Right atrium auricular region (tissue), 2 donors: ENCODE measurements at places on chromosomes 1 and 21. TPM values are rescaled to one million over a fixed set of nuclear protein-coding genes. Genes with fewer than 3 reads are reported as not detected.
A peak's percentile ranks its signal among the peaks of the same experiment; 100 is the strongest.

- H3K4me1 ChIP-seq: no peaks in the 10 kb centered on the region
- H3K4me3 ChIP-seq: no peak overlapping the region
Measured at GRCh38 chr1:171984850-171985485, 143.7 kb downstream of the DNM3 start.

DNA sequence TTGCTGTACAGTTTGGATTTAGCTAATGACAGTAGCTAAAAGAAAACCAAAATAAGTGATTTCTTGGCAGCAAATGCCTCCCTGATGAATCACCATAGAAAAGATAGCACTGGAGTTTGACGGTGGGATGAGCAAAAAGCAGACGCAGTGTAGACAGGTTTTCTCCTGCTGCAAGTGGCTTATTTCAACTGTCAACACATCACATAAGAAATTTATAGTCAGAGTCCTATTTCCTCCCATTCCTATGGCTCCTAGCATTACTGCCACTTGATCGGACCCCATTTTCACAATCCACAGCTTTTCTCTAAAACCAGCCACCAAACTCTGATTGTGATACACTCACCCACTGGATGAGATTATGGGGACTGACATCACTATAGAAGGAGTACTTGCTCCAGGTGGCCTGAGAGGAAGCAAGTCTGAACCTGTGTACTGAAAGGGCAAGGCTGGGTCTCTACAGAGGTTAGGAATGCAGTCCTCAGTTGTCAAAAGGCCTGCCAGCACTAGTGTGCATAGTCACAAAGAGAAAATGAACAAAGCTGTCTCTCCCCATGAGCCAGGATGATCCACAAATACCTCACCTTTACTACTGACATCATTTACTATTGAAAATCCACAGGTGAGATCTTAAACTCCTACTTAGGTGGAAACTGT, 359.8 kb downstream of the LTN1 start:
- no peak overlapping the region for H3K4me3 ChIP-seq
- H3K27ac ChIP-seq: peak overlapping the region; percentile 81
- H3K4me1 ChIP-seq: peaks cover 35% of the 10 kb centered on the region
- DNase-seq: no peak
- H3K36me3 ChIP-seq: no peaks in the 10 kb centered on the region

- H3K27me3 ChIP-seq: no peaks in the 10 kb centered on the region
- H3K4me1 ChIP-seq: no peaks in the 10 kb centered on the region
Measured at GRCh38 chr1:228120857-228121489, 11.9 kb upstream of the MRPL55 start.

- H3K36me3 ChIP-seq: peaks cover 38% of the 10 kb centered on the region
- no peak overlapping the region for H3K27ac ChIP-seq
- H3K4me3 ChIP-seq: no peak overlapping the region
- DNase-seq: no peak
- H3K4me1 ChIP-seq: no peaks in the 10 kb centered on the region
- no peaks in the 10 kb centered on the region for H3K27me3 ChIP-seq
Measured at GRCh38 chr1:168234846-168235547, 9.2 kb downstream of the SFT2D2 start.

The USP24 gene
- 36.2 TPM for total RNA-seq

DNA sequence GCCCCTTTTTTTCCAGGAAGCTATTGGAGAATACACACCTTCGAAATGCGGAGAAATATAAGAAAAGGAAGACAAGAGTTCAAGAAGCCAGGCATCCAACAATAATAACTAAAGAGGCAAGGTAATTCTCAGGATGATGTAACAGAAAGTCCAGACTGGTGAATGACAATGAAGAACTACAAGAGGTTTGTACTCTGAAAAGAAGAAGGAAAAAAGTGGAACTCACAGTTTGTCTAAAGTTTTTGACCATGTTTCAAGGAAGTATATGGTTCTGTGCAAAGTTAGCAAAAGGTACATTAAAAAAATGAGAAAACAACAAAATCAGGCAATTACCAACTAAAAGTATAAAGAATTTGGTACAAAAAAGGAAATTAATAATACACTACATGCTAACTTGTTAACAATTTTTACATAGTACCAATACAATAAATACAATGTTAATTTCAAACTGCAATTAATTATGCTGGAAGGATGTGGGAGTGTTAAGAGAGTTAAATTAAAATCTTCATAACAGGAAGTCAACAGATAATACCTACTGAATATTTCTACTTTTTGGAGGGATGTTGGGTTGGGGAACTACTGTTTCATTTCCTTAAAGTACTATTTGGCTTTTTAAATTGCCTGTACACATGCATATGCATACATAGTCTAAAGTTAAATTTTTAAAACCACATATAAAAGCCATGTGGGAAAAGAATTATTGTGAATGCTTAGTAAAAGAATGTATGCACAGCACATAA, 12.9 kb upstream of the CD55 start:
- no peak overlapping the region for H3K4me3 ChIP-seq
- H3K36me3 ChIP-seq: no peaks in the 10 kb centered on the region
- H3K27me3 ChIP-seq: no peaks in the 10 kb centered on the region
- H3K27ac ChIP-seq: peak overlapping the region; percentile 84
- DNase-seq: no peak

GRCh38 chr1:156129687-156130577, 15.4 kb downstream of the LMNA start:
- no peaks in the 10 kb centered on the region for H3K27me3 ChIP-seq
- DNase-seq: peak; percentile 94
- peak overlapping the region; percentile 100 for H3K27ac ChIP-seq

The KIRREL1 gene
- total RNA-seq: 21.9 TPM

DNA sequence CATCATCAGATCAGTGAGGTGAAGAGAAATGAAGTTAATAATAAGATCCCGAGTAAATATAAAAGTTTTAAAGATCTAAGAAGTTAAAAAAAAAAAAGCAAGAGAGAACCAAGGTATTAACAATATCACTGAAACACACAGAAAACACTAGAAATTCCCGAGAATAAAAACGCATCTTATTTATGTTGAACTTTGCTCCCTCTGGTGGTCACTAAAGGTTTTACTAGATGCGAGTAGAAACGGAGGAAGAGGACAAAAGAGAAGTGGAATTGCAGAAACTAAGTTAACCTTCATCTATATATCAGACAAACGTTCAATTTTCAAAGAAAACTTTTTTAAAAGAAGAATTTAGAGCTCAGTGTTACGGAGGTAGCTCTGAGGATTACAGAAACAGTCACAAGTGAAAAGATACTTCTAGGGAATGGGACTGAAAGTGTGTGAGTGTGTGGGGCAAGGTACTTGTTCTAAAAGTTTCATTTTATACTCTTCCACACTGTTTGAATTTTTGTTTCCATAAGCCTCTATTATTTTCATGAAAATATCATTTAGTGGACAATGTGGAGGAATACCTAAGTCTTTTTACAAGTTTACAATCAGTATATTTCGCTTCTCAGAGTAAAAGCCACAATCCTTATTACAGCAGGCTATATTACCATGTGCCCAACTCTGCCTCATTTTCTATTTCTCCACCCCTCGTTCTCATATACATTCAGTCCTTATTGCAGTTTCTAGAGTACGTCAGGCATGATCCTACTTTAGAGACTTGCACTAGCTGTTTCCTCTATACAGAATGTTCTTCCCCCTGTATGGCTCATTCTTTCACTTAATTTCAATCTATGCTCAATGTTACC, 19.7 kb downstream of the ACBD6 start:
- H3K4me1 ChIP-seq: no peaks in the 10 kb centered on the region
- H3K36me3 ChIP-seq: no peaks in the 10 kb centered on the region
- no peak overlapping the region for H3K4me3 ChIP-seq
- no peaks in the 10 kb centered on the region for H3K27me3 ChIP-seq

DNA sequence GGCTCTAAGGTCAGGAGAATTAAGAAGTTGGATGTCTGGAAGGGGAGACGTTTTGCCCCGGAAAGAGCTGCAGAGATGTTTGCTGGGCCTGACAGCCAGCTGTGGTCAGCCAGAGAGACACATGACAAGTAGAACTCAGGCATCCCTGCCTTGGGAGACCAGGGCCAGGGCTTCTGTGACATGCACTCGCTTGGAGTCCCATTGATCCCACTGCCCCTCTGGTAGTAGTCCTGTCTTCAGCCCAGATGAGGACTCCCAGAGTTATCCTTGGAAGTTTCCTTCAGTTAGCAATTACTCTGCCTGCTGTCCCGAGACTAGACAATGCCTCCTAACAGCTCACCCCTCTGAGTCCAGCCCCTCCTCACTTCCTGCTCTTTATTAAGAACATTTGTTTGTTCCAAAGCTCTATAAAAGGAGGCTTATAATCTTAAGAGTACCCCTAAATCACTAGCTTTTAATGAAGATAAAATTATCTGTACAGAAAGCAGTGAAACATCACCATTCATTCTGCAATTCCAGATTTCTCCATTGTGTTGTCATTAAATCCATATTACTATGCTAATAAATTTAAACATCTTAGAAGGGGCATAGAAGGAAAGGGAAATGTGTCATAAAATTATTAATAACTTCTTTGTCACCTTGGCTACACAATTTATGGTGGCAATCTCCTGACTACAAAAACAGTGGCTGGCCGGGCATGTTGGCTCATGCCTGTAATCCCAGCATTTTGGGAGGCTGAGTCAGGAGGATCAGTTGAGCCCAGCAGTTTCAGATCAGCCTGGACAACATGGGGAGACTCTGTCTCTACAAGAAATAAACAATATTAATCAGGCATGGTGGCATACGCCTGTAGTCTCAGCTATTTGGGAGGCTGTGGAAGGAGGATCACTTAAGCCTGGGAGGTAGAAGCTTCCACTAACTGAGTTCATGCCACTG, 94.2 kb downstream of the KCNK1 start:
- no peak for DNase-seq
- peak overlapping the region; percentile 18 for H3K27ac ChIP-seq
- H3K4me1 ChIP-seq: peaks cover 26% of the 10 kb centered on the region

GRCh38 chr21:36113647-36114428, 21.0 kb upstream of the CBR3 start:
- no peaks in the 10 kb centered on the region for H3K27me3 ChIP-seq
- no peaks in the 10 kb centered on the region for H3K36me3 ChIP-seq
- no peak for DNase-seq
- H3K27ac ChIP-seq: no peak overlapping the region
- no peak overlapping the region for H3K4me3 ChIP-seq

- H3K4me3 ChIP-seq: peak overlapping the region; percentile 82
- DNase-seq: peak; percentile 89
- peak overlapping the region; percentile 93 for H3K27ac ChIP-seq
Measured at GRCh38 chr1:161200992-161201835, 953 bp upstream of the NDUFS2 start.

The BARHL2 gene
- total RNA-seq: not detected

- DNase-seq: no peak
- peak overlapping the region; percentile 65 for H3K27ac ChIP-seq
- no peak overlapping the region for H3K4me3 ChIP-seq
- peaks cover 22% of the 10 kb centered on the region for H3K36me3 ChIP-seq
- peaks cover 96% of the 10 kb centered on the region for H3K4me1 ChIP-seq
Measured at GRCh38 chr1:8381618-8382017, 63.7 kb downstream of the SLC45A1 start.

GRCh38 chr1:107379826-107380225, 239.0 kb downstream of the NTNG1 start:
- no peaks in the 10 kb centered on the region for H3K27me3 ChIP-seq
- no peak overlapping the region for H3K4me3 ChIP-seq
- no peak overlapping the region for H3K27ac ChIP-seq

DNA sequence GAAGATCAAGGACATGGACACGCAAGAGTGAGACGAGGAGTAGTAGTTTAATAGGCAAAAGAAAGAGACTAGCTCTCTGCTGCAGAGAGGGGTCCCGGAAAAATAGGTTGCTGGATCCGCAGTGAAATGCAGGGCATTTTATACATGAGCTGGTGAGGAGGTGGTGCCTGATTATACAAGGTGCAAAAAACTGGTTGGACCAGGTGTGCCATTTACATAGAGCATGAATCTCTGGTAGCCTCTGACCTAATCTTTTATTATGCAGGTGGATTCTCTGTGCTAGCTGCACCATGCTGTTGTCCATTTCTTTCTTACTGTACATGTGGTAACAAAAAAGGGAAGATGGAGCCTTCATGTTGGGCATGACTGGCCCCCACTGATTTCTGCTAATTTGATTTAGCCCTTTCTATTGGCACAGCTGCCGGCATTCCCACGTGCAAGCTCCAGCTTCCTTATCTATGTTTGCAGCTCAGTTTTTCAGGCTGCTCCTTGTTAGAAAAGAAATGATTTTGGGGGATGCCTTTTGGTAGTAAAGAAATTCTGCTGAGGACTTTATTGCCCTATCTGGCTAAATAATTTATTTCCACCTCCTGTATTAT, 548.1 kb downstream of the BRINP3 start:
- no peak for DNase-seq
- no peak overlapping the region for H3K4me3 ChIP-seq
- H3K36me3 ChIP-seq: no peaks in the 10 kb centered on the region
- H3K4me1 ChIP-seq: no peaks in the 10 kb centered on the region
- H3K27me3 ChIP-seq: no peaks in the 10 kb centered on the region

The HSD3B2 gene
- total RNA-seq: not detected

The CDA gene
- total RNA-seq: 1.3 TPM

DNA sequence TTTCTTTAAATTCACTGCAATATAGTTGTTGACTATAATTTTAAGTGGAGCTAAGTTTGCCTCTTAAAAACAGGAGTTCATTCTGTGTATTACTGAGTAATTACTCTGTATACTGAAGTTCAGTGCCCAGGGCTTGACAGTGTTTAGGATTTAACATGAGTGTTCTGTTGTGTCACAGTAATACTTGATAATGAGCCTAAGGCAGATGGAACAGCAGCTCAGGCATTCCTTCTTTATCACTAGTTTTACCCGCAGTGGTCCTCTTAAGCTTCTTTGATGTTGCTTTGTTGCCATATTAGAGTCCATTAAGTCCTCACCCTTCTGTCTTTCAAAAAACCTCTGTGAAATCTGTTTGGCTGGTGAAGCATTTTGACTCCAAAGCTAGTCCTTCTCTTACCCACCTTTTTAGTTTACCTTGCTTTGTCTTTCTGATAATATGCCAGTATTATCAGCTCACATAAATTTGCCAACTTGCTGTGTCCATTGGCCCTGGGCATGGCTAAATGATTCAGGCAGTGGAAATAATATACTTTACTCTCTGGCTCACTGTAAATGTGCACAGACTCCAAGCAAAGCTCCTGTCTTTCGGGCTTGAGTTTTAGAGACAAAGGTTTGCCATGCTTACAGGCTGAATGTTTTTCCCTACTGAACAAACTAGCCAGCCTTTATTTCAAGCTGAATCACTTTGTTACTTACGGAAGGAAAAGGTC, 17.7 kb downstream of the HIPK1 start:
- DNase-seq: no peak
- no peaks in the 10 kb centered on the region for H3K27me3 ChIP-seq
- peaks cover 7% of the 10 kb centered on the region for H3K36me3 ChIP-seq
- H3K4me1 ChIP-seq: peaks cover 31% of the 10 kb centered on the region

The PDE9A gene
- 2.0 TPM for total RNA-seq

The PLEKHG5 gene
- total RNA-seq: 7.9 TPM

The TLR5 gene
- total RNA-seq: 3.6 TPM

- peak overlapping the region; percentile 64 for H3K4me3 ChIP-seq
- no peaks in the 10 kb centered on the region for H3K27me3 ChIP-seq
- DNase-seq: peak; percentile 75
- peak overlapping the region; percentile 92 for H3K27ac ChIP-seq
- H3K36me3 ChIP-seq: no peaks in the 10 kb centered on the region
Measured at GRCh38 chr1:180501865-180502360, 464 bp downstream of the ACBD6 start.
